ENCODE measurements at places on chromosomes 11 and 22.
A peak's percentile ranks its signal among the peaks of the same experiment; 100 is the strongest.

GRCh38 chr11:94469416-94469815 is 24.2 kb downstream of the MRE11 start:
- no peak for DNase-seq
- H3K4me1 ChIP-seq = no peaks in the 10 kb centered on the region
- no peaks in the 10 kb centered on the region for H3K27me3 ChIP-seq
- no peak overlapping the region for H3K4me3 ChIP-seq
- peaks cover 25% of the 10 kb centered on the region for H3K36me3 ChIP-seq
- H3K27ac ChIP-seq = no peak overlapping the region

- no peaks in the 10 kb centered on the region for H3K27me3 ChIP-seq
- no peaks in the 10 kb centered on the region for H3K4me1 ChIP-seq
- no peak overlapping the region for H3K4me3 ChIP-seq
- H3K36me3 ChIP-seq = peaks cover 16% of the 10 kb centered on the region
- no peak overlapping the region for H3K27ac ChIP-seq
These were observed 58.6 kb downstream of the BRD1 start for GRCh38 chr22:49768951-49769690.

GRCh38 chr22:42895087-42895486 is 38.0 kb upstream of the ARFGAP3 start:
- no peak overlapping the region for H3K27ac ChIP-seq
- H3K4me1 ChIP-seq = peaks cover 5% of the 10 kb centered on the region
- no peak overlapping the region for H3K4me3 ChIP-seq
- no peak for DNase-seq
- peaks cover 8% of the 10 kb centered on the region for H3K36me3 ChIP-seq

GRCh38 chr11:66886671-66887221 is 29.9 kb downstream of the LRFN4 start:
- no peaks in the 10 kb centered on the region for H3K36me3 ChIP-seq
- H3K27me3 ChIP-seq = no peaks in the 10 kb centered on the region
- no peaks in the 10 kb centered on the region for H3K4me1 ChIP-seq
- no peak overlapping the region for H3K4me3 ChIP-seq

DNA sequence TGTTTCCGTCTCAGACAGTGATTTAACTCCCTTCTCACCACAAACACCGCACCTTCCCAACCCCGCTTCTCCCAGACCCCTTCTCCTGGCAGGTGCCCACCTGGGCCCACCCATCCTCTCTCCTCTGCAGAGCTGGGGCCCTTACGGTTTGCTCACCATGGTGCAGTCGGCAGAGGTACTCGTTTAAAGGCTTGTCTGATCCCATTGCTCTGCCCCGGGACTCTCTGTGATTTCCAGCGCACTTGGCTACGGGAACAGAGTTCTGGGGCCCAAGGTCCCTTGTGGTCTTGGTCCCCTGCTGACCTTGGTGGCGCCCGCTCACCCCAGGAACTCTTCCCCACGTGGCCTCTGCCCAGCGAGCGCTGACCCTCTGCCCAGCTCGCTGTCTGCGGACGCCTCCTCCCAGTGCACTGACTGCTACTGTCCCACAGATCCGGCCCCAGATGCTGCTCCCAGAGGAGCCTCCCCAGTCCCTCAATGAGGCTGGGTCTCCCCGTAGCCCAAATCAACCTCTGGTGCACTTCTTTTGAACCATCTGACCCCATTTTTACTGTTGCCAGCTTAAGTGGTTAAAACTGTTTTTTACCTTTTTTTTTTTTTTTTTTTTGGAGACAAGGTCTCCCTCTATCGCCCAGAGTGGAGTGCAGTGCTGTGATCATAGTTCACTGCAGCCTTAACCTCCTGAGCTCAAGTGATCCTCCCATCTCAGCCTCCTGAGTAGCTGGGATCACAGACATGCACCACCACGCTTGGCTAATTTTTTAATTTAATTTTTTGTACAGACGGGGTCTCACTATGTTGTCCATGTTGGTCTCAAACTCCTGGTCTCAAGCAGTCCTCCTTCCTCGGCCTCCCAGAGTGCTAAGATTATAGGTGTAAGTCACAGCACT is 21.3 kb upstream of the CTSD start:
- H3K36me3 ChIP-seq = no peaks in the 10 kb centered on the region
- DNase-seq = no peak
- no peak overlapping the region for H3K27ac ChIP-seq
- H3K27me3 ChIP-seq = no peaks in the 10 kb centered on the region
- H3K4me1 ChIP-seq = no peaks in the 10 kb centered on the region

GRCh38 chr11:64122411-64123410 is 43.2 kb downstream of the MACROD1 start:
- no peaks in the 10 kb centered on the region for H3K36me3 ChIP-seq
- DNase-seq = no peak
- H3K4me3 ChIP-seq = peak overlapping the region; percentile 41
- H3K27me3 ChIP-seq = no peaks in the 10 kb centered on the region
- H3K27ac ChIP-seq = no peak overlapping the region
- H3K4me1 ChIP-seq = no peaks in the 10 kb centered on the region

GRCh38 chr11:11510939-11511338 is 110.9 kb downstream of the GALNT18 start:
- H3K27me3 ChIP-seq = no peaks in the 10 kb centered on the region
- H3K4me3 ChIP-seq = no peak overlapping the region
- H3K4me1 ChIP-seq = no peaks in the 10 kb centered on the region
- H3K36me3 ChIP-seq = no peaks in the 10 kb centered on the region
- DNase-seq = no peak

DNA sequence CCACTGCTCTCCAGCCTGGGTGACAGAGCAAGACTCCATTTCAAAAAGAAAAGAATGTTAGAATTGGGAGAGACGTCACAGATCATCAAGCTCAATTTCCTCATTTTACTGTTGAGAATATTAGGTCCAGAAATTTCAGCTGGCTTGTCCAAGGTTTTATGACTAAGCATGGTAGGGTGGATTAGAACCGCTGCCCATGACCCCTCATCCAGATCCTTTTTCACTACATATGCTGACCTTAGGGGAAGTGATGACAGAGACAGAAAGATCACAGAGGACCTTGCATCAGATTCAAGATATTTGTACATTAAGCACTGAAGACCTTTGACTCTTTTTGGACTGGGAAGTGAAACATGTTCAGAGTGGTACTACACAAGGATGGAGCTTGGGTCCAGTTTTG is 134.5 kb downstream of the ADAMTS15 start:
- H3K4me3 ChIP-seq = no peak overlapping the region
- no peaks in the 10 kb centered on the region for H3K27me3 ChIP-seq
- H3K27ac ChIP-seq = no peak overlapping the region
- DNase-seq = no peak

DNA sequence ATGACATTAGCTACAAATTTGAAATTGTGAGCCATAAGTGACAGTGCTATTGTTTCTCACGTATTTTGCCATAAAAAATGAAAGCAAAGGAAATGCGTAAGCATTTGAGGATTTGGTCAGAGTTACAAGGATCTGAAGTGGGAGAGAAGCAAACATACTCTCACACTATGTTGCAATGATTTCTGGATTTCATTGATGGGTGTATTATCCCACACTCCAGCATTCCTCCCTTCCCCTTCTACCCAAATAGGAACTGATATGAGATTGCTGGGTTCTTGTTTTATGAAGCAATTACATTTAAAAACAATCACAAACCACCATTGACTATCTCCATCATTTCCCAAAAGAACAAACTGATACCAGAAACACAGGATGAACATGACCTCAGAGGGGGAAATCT is 314.0 kb upstream of the CTSC start:
- no peak for DNase-seq
- no peaks in the 10 kb centered on the region for H3K4me1 ChIP-seq
- H3K36me3 ChIP-seq = no peaks in the 10 kb centered on the region

GRCh38 chr11:67613960-67614715 is 7.4 kb downstream of the NDUFV1 start:
- peaks cover 3% of the 10 kb centered on the region for H3K4me1 ChIP-seq
- H3K36me3 ChIP-seq = peaks cover 17% of the 10 kb centered on the region
- peak overlapping the region; percentile 73 for H3K4me3 ChIP-seq
- no peaks in the 10 kb centered on the region for H3K27me3 ChIP-seq
- no peak overlapping the region for H3K27ac ChIP-seq

GRCh38 chr11:41053894-41054293 is 405.6 kb downstream of the LRRC4C start:
- no peaks in the 10 kb centered on the region for H3K4me1 ChIP-seq
- H3K36me3 ChIP-seq = no peaks in the 10 kb centered on the region
- H3K4me3 ChIP-seq = no peak overlapping the region
- no peaks in the 10 kb centered on the region for H3K27me3 ChIP-seq
- DNase-seq = no peak

DNA sequence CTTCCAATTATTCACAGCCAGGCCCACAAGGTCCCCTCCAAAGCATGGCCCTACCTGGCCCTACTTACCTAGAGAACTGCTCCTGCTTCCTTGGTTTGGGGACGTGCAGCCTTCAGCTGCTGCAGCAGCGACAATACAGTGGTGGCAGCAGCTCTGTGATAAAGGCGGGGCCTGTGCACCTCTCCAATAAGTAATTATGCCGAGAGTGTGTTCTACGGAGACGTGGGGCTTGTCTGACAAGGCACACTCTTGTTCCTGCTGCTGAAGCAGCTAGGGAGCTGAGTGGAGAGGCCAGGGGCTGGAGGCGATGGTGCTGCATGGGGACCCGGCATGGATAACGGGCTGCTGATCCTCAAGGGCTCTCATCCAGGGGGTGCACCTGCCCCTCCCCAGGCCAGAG is 98.0 kb upstream of the THY1 start:
- no peak for DNase-seq
- H3K4me1 ChIP-seq = no peaks in the 10 kb centered on the region
- H3K36me3 ChIP-seq = no peaks in the 10 kb centered on the region
- H3K4me3 ChIP-seq = no peak overlapping the region

- H3K27me3 ChIP-seq = no peaks in the 10 kb centered on the region
- no peak overlapping the region for H3K4me3 ChIP-seq
- H3K4me1 ChIP-seq = peaks cover 76% of the 10 kb centered on the region
- H3K36me3 ChIP-seq = no peaks in the 10 kb centered on the region
These were observed 11.5 kb downstream of the CLMP start for GRCh38 chr11:123183391-123184099.

DNA sequence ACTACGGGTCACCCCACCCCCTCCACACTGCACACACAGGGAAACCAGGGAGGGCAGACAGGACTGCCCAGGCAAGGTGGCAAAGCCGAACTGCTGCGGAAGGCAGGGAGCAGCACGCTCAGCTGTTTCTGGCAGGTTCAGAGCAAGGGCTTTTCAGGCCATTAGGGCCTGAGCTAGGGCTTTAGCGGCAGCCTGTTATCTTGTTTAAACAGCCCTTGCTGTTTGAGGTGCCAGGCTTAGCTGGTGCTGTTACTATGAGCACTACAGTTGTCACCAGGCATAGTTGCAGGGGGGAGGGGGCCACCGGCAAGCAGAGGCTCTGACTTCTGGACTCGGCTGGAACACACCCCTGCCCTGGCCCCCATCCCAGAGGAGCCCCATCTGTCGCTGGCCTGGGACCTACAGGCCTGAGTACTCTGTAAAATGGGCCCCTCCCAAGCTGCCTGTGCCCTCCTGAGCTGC is 34.9 kb downstream of the RSPH14 start:
- H3K4me1 ChIP-seq = no peaks in the 10 kb centered on the region
- DNase-seq = no peak
- H3K27me3 ChIP-seq = no peaks in the 10 kb centered on the region
- H3K36me3 ChIP-seq = no peaks in the 10 kb centered on the region
- no peak overlapping the region for H3K4me3 ChIP-seq

DNA sequence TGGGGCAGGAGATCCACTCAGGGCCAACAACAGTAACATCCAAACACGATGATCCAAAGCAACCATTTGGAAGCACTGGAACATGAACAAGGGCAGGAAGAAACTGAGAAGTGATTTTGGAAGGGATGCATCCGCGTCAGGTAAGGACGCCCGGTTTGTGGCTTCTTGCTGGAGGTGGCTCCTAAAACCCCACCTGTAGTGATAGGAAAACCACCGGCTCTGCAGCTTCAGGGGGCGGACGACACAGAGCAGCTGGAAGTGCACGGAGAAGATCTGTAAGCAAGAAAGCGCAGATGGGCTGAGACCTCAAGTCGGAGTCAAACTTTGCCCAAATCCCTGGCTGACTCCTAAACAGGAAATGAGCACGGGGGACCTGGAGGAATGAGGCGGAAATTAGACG is 1066.1 kb downstream of the BRD1 start:
- H3K27ac ChIP-seq = no peak overlapping the region
- H3K27me3 ChIP-seq = no peaks in the 10 kb centered on the region
- no peak for DNase-seq
- no peaks in the 10 kb centered on the region for H3K4me1 ChIP-seq
- H3K36me3 ChIP-seq = no peaks in the 10 kb centered on the region

GRCh38 chr22:25718135-25718840 is 23.7 kb upstream of the MYO18B start:
- H3K27ac ChIP-seq = peak overlapping the region; percentile 28
- no peaks in the 10 kb centered on the region for H3K36me3 ChIP-seq
- peak overlapping the region; percentile 37 for H3K4me3 ChIP-seq
- no peaks in the 10 kb centered on the region for H3K4me1 ChIP-seq

- no peaks in the 10 kb centered on the region for H3K36me3 ChIP-seq
- DNase-seq = no peak
- H3K27ac ChIP-seq = no peak overlapping the region
- no peak overlapping the region for H3K4me3 ChIP-seq
- peaks cover 16% of the 10 kb centered on the region for H3K4me1 ChIP-seq
These were observed 913.8 kb upstream of the CHORDC1 start for GRCh38 chr11:91136631-91137030.

- DNase-seq = no peak
- H3K27ac ChIP-seq = no peak overlapping the region
- no peaks in the 10 kb centered on the region for H3K27me3 ChIP-seq
- H3K4me3 ChIP-seq = no peak overlapping the region
These were observed 35.9 kb downstream of the MYO18B start for GRCh38 chr22:25777870-25778269.

DNA sequence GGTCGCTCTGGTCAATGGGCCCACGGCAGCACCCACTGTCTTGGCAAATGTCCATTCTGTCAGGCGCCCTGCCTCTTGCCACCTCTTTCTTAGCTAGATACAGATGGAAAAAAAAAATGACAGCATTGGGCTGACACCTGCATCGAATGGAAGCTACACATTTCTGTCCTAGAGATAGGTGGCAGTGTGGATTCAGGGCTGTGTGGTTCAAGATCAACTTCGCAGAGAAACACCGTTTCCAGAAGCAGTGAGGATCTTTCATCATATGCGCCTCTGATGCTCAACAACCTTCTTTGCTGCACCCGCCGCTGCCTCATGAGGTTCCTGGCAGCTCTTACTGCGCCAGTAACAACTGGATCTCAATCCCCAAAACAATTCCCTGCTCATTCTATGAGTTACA is 236.3 kb downstream of the KIRREL3 start:
- no peak overlapping the region for H3K4me3 ChIP-seq
- no peak for DNase-seq
- H3K4me1 ChIP-seq = no peaks in the 10 kb centered on the region

DNA sequence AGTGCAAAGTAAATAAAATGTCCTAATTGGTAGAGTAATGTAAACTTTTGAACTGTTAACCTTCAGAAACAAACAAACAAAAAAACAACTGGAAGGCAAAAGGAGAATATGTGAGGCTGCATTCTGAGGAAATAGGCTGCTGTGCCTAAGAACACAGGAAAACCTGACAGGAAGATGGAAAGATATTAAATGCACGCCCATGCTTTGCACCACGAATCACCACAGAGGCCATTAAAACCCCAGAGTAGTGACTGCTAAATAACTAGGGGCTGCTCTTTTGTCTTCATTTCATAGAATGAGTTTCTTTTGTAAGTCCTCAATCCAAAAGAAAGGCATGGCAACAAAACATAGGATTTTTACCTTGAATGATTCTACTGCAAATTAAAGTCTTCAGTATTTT is 436.0 kb downstream of the RAB38 start:
- H3K36me3 ChIP-seq = no peaks in the 10 kb centered on the region
- no peak overlapping the region for H3K4me3 ChIP-seq
- H3K27ac ChIP-seq = no peak overlapping the region
- no peaks in the 10 kb centered on the region for H3K27me3 ChIP-seq
- DNase-seq = no peak
- peaks cover 3% of the 10 kb centered on the region for H3K4me1 ChIP-seq
